ENCODE measurements at places on chromosomes 1 and 21. TPM values are rescaled to one million over a fixed set of nuclear protein-coding genes. Genes with fewer than 3 reads are reported as not detected.

The KLHDC9 gene
- total RNA-seq = 15.5 TPM

The KHDC4 gene
- total RNA-seq = 33.4 TPM

The ODF2L gene
- total RNA-seq = 103 TPM

The MOB3C gene
- total RNA-seq = 4.2 TPM

The PLPPR4 gene
- 126 TPM for total RNA-seq

The CADM3 gene
- 134 TPM for total RNA-seq

The SLAMF9 gene
- total RNA-seq = not detected

The GNAI3 gene
- 12.9 TPM for total RNA-seq

The DISC1 gene
- 12.7 TPM for total RNA-seq

The FAM78B gene
- total RNA-seq = 6.7 TPM
